SK-N-SH (cell line): ENCODE measurements at places on chromosomes 5 and 9.
A peak's percentile ranks its signal among the peaks of the same experiment; 100 is the strongest.

DNA sequence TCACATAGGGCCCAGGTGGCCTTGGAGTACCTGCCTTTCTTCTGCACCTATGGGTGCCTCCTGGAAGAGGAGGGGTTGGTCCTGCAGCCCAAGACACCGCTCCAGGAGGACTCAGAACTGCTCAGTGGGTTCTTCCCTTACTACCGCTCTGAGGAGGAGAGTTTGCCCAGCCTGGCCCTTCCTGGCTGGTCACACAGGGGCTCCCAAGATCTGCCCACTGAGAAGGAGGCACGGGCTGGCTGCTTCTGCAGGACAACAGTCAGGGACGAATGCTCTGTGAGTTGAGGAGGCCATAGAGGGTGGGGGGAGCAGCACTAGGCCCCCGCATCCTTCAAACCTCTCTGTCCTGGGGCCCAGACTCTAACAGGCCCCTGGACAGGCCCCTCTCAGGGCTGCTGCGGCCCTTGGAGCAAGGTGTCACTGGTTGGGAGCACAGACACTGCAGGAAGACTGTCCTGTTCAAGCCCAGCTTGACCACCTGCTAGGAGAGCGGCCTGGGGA lies 9.9 kb upstream of the SLC25A48 start:
- no peak for DNase-seq

- no peak for DNase-seq
These were observed 293.0 kb downstream of the SPOCK1 start for GRCh38 chr5:137206030-137206715.

- DNase-seq, result no peak
These were observed 13.6 kb downstream of the NTNG2 start for GRCh38 chr9:132175431-132175830.

GRCh38 chr5:96885518-96886338 lies 9.4 kb downstream of the ERAP2 start:
- no peak for DNase-seq

GRCh38 chr9:116671605-116672004 lies 15.5 kb upstream of the TRIM32 start:
- no peak for DNase-seq

DNA sequence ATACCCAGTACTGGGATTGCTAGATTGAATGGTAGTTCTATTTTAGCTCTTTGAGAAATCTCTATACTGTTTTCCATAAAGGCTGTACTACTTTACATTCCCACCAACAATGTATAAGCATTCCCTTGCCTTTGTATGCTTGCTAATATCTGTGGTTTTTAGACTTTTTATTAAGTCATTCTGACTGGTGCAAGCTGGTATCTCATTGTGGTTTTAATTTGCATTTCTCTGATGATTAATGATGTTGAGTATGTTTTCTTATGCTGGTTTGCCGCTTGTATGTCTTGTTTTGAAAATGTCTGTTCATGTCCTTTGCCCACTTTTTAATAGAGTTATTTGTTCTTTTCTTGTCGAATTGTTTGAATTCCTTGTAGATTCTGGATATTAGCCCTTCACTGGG lies 512.7 kb upstream of the PAPPA start:
- DNase-seq, result no peak

- DNase-seq, result no peak
These were observed 2.9 kb downstream of the DPH7 start for GRCh38 chr9:137575716-137576411.

DNA sequence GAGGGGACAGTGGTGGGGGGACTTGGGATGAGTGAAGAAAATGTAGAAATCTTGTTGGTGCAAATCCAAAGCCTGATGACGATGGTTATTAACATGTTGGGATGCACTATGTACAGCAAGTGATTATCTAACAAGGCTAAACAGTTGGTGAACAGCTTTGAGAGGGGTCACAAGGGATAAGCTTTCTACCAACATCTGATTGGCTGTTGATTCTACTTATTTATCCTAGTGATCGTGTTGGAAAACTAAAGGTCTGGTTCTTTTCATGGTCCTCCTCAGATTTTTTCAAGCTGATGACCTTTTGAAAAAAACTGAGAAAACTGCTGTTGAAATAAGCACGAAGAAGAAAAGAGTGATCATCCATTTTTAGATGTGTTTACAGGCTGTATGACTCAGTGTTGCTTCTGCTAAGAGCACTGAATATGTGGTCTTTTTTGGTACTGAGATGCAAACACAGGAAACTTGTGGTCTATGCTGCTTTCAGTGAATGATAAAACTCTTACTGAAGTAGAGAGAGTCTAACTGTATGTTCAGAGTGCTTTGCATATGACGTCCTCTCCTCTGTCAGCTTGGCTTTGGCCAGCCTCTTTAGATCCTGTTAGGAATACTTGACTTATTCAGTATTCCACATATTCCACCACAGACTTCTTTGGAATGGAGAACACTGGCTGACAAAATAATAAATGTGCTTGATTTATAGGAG lies 174.8 kb downstream of the SLF1 start:
- DNase-seq, result no peak

GRCh38 chr5:31754741-31755675 lies 116.1 kb downstream of the PDZD2 start:
- no peak for DNase-seq

DNA sequence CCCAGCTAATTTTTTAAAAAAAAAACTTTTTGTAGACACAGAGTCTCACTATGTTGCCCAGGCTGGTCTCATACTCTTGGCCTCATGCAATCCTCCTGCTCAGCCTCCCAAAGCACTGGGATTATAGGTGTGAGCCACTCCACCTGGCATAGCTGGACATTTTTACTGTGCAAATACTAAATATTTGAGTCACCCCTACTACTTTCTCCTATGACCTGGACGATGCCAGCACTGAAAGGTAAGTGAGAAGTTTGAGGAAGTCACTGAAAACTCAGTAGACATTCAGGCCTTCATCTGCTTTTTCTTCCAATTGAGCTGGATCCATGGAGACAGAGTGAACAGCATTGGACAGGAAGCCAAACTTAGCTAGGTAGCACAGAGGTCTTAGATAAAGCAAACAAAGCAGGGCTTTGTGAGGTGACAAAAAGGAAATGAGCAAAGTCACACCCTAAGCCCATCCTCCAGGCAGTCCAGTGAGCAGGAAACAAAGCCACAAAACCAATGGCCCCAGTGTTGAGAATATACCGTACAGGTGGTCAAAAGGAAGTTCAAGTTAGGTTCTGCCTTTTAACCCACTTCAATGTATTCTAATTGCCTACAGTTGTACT lies 192.6 kb upstream of the RASA1 start:
- no peak for DNase-seq

- DNase-seq, result no peak
These were observed 350.5 kb downstream of the SPOCK1 start for GRCh38 chr5:137148655-137149054.

DNA sequence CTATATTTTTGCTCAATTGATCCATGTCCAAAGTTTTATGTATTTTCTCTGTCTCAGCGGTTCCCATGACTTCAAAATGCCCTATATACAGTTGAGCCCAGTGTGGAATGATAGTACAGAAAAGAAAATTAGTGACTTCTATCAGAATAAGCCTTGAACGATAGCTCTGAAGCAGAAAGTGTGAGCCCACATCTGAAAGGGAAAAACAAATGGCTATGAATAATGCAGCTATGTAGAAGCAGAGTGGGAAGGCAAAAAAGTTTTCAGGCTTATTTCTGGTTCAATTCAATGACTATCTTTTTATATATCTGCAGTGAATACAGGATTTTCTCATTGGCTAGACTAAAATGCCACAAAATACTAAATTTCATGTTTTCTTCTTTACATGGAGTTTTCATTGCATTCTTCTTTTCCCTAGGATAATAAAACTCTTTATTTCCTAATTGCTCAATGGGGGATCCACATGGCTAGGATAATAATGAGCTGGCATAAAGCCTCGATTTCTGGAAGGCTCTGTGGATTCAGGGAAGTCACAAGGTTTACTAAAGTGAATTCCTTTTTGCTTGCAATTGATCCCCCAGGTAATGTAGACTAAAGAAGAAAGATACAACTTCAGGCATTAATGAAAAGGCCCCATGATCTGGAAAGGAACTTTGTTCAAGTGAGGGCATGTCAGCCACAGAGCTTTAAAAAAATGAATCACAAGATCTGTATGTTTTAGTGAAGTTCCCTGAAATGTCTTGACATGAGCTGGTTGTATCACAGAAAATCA lies 377.0 kb upstream of the RIOK2 start:
- DNase-seq, result no peak

- no peak for DNase-seq
These were observed 563.9 kb downstream of the HTR1A start for GRCh38 chr5:63398346-63398745.

GRCh38 chr9:78210841-78211301 lies 25.0 kb upstream of the CEP78 start:
- no peak for DNase-seq

- DNase-seq, result no peak
These were observed 72.3 kb upstream of the PRLR start for GRCh38 chr5:35302544-35302943.

- peak; percentile 58 for DNase-seq
These were observed 2.0 kb upstream of the AKNA start for GRCh38 chr9:114389612-114390368.

- DNase-seq, result no peak
These were observed 6.1 kb upstream of the ADGRD2 start for GRCh38 chr9:124444166-124444565.

DNA sequence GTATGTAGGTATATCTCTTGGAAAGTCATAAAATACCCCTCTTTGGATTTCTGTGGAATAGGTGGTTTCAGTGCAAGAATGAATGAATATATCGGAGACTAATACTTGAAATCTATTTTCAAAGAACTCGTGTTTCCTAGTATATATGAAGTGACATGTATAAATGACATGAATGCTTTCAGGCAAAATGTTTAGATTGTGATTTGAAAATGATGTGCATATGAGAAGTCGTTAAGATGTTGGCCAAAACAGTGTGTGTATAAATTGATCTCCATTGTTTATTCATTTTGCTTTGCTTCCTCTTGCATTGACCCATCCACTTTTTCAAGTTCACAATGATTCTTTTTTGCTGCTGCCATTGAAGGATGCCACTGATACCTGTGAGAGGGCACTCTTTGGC lies 8.3 kb downstream of the TRIO start:
- DNase-seq, result no peak

DNA sequence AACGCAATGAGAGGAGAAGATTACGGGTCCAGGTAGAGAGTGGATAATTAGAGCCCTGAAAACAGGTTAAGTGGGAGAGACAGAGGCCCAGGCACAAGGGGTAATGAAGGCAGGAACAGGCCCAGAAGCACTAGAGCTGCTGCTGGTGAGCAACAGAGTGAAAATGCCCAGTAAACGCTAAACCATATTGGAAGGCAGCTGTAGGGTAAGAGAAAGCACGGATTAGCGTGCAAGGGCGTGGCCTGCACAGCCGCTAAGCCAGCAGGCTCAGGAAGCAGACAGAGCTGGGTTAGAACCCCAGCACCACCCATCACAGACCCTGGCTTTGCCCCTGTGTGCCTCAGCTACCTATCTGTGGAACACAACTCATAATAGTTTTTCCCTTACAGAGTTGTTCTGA lies 93.2 kb downstream of the PAX5 start:
- no peak for DNase-seq

- DNase-seq, result no peak
These were observed 29.4 kb upstream of the POMT1 start for GRCh38 chr9:131473198-131473885.

DNA sequence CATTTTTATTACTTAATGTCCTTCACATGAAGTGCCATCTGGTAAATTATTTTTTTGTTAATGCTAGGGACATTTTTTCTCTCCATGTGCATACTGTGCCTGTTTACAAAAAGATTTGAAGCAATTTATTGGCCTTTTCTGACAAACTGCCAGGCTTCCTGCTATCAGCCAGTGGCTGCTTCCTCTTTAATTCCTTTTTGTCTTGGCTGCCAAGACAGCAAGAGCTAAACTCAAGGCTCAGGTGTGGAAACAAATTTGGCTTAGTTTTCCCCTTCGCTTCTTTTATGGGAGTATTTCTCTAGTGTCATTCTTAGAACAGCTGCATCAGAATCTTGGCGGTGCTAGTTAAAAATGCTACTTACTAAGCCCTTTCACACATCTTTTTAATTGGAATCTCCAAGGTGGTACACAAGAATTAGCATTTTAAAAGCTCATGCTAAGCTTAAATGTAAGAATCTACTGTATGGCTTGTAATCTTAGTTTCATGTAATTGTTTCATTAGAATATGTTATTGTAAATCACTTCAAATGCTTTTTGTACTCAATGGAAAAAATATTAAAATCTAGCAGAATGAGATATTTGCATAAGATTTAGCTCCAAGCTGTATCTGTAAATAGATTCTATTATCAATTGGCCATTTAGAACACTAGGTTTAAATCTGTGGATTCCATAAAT lies 134.2 kb upstream of the RASGRF2 start:
- no peak for DNase-seq

- no peak for DNase-seq
These were observed 155.2 kb downstream of the MEF2C start for GRCh38 chr5:88727705-88728313.

DNA sequence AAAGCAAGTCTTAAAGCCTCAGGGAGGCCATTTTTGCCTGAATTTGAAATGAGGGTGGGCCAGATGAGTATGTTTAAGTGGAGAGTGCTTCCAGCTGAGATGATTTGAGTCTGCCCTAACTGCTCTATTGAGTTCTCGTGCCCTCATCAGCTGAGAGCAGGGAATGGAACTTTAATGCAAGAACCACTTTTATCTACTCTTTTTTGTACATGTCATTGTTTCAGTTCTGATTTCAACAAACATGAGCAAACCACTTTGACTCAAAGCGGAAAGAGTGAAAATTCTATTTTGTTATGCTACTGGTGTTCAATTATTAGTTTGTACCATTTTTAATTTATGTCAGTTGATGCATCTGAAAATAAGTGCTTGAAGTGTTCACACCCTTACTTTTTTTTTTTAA lies 35.8 kb downstream of the DCAF10 start:
- DNase-seq, result no peak
